RPMI7951 (cell line): ENCODE measurements at places on chromosomes 11 and 22. TPM values are rescaled to one million over a fixed set of nuclear protein-coding genes. Genes with fewer than 3 reads are reported as not detected.

DNA sequence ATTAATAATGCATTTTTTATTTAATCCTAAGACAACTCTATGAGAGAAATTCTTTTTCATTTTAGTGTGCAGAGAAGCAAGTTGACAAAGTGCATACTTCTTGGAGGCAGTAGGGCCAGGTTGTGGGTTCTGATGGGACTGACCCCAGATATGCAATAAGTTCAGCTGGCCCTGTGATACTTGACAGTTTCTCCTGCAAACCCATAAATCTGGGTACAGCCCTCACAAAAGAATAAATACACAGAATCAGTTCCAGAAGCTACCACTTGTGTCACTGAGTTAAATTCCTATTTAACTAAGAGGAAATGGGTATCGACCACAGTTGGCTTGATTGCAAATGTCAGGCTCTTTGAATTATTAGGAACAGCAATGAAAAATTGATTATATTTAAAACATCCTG, 598.5 kb upstream of the API5 start:
- no peak for DNase-seq

DNA sequence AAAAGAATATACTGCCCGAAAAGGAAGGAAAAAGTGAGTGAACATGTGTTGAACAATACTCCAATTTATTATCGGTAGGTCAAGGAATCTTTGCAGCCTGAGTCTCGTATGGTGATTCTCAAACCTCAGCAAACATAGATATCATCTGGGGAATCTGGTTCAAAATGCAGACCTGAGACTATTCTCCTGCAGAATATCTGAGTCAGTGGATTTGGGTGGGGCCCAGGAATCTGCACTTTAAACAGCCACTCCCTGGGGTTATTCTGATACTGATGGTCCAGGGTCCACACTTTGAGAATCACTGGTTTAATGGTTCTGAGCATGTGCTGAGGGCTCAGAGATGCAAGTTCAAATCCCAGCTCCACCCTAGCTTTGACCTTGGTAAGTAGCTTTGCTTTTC, 53.6 kb upstream of the GRK3 start:
- DNase-seq: no peak

Gene KCNQ1
- total RNA-seq: not detected in 2 replicates

DNA sequence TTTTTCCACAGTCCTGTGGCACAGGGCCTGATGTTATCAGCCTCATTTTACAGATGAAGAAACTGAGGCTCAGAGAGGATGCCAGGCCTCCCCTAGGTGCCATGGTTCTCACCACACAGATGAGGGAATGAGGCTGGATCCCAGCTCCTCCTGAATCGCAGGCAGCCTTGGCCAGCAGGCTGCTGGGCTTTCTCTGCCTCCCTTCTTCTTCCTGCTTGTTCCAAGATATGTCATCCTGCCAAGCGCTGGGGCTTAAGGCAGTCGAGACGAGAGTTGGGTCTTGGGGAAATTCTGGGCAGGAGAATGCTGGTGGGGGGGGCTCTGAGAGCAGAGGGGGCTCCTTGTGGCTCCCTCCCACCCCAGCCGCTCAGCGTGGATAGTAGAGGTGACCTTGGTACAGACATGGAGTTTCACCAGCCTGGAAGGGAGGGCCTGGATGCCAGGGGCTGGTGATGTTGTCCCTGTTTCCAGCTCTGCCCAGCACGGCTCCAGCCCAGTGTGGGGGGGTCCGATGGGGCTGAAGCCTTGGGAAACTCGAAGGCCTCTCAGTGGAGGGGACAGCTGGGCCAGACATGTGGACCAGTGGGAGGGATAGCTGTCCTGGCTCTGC, 16.6 kb upstream of the MPPED1 start:
- no peak for DNase-seq

Gene LGR4
- 7.6 and 9.0 TPM in 2 replicates for total RNA-seq
